ENCODE measurements at places on chromosomes 3 and 15.
A peak's percentile ranks its signal among the peaks of the same experiment; 100 is the strongest.

DNA sequence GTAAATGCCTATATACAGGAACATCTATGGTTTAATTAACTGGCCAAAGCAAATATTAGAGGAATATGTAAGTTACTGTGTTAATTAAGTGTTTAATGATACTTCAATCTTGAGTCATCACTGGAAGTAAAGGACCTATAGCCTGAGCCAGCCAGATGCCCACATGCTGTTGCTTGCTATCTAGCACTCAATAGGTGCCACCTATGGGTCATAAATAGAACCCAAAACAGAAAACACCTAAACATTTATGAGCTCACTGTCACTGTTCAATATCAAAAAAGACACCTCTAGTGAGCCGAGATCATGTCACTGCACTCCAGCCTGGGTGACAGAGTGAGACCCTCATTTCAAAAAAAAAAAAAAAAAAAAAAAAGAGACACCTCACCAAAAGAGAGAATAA lies 48.4 kb upstream of the IP6K2 start:
- no peak overlapping the region for H3K4me3 ChIP-seq
- no peaks in the 10 kb centered on the region for H3K27me3 ChIP-seq
- H3K4me1 ChIP-seq = peaks cover under 1% of the 10 kb centered on the region
- no peak overlapping the region for H3K27ac ChIP-seq

GRCh38 chr3:36823806-36824205 lies 59.5 kb upstream of the DCLK3 start:
- H3K27me3 ChIP-seq = no peaks in the 10 kb centered on the region
- no peak for DNase-seq
- no peak overlapping the region for H3K4me3 ChIP-seq
- H3K4me1 ChIP-seq = no peaks in the 10 kb centered on the region
- peaks cover 9% of the 10 kb centered on the region for H3K36me3 ChIP-seq

- H3K4me3 ChIP-seq = no peak overlapping the region
- peaks cover 27% of the 10 kb centered on the region for H3K4me1 ChIP-seq
- peaks cover 21% of the 10 kb centered on the region for H3K36me3 ChIP-seq
- no peak overlapping the region for H3K27ac ChIP-seq
Measured at GRCh38 chr15:84649706-84650105, 4.4 kb downstream of the WDR73 start.

DNA sequence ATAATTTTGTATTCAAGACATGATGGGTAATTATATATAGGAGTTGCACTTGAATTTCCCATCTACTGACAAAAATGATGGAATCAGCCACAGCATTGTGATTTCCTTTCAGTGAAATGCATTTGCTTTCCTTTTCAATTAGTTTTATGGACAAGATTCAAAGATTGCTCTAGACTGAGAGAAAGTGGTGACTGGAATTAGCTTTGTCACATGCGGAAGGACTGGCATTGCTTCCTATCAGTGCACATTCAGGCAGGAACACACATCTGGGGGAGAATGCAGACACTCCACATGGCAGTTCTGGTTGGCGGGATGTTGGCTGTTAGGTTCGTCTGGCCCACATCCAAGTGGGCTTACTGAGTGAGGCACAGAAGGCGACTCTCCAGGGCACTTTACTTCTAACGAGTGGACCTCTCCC lies 399.3 kb upstream of the RGMA start:
- H3K27ac ChIP-seq = no peak overlapping the region
- no peaks in the 10 kb centered on the region for H3K36me3 ChIP-seq
- no peak for DNase-seq
- no peaks in the 10 kb centered on the region for H3K27me3 ChIP-seq

GRCh38 chr3:30948426-30948825 lies 54.0 kb upstream of the GADL1 start:
- no peaks in the 10 kb centered on the region for H3K27me3 ChIP-seq
- H3K36me3 ChIP-seq = no peaks in the 10 kb centered on the region
- H3K4me3 ChIP-seq = no peak overlapping the region
- H3K27ac ChIP-seq = no peak overlapping the region

DNA sequence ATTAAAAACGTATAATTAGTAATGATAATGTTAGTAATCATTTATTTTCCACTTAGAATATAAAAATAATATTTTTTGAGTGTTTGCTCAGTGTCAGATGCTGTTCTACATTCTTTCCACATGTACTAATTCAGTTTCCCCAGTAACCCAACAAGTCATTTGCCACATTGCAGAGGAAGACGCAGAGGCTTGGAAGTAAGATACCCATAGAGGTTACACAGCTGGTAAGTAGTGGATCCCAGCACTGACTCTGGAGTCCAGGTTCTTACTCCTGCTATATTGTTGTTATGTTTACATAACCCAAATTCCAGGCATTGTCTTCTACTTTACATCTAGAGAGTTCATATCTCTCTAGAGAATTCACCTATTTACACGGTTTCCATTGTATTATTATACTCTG lies 48.2 kb upstream of the MYO5C start:
- H3K4me1 ChIP-seq = no peaks in the 10 kb centered on the region
- H3K27me3 ChIP-seq = no peaks in the 10 kb centered on the region
- no peak overlapping the region for H3K4me3 ChIP-seq
- DNase-seq = no peak
- no peak overlapping the region for H3K27ac ChIP-seq

DNA sequence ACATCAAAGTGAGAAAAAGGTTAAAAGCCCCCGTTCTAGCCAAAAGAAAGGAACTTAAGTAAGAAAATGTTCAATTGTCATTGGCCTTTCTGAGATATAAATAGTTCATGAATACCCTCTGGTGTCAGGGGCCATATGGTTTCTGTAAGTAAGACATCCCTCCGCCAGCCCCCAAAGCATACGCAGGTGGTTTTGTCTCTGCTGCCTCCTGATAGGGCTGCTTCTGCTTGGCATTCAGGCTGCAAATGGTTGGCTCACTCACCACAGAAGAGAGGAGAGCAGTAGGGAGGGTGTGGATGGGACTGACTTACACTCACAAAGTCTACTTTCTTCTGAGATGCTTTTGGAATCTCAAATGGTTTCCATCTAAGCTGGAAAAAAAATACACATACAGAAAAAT lies 29.8 kb downstream of the HGD start:
- H3K27me3 ChIP-seq = no peaks in the 10 kb centered on the region
- no peak overlapping the region for H3K4me3 ChIP-seq
- peaks cover 2% of the 10 kb centered on the region for H3K4me1 ChIP-seq
- no peaks in the 10 kb centered on the region for H3K36me3 ChIP-seq
- DNase-seq = no peak

DNA sequence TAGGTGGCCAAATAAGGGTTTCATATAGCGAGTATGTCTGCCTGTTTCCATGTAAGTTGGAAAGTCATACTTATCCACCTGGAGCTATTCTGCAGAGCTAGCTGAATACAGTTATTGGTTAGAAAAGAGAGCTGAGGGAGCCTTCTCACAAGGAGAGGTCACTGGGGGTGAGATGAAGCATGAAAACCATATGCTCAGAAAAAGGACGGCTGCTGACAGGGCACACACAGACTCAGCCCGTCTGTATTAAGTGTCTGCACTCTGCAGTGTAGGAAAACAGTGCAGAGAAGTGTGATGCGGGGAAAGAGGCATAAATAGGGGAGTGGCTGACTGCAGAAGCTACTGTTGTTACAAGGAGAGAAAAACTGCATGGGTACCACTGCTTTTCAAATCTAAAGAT lies 58.2 kb downstream of the C3orf70 start:
- H3K36me3 ChIP-seq = no peaks in the 10 kb centered on the region
- no peaks in the 10 kb centered on the region for H3K4me1 ChIP-seq
- no peak overlapping the region for H3K4me3 ChIP-seq
- peaks cover 19% of the 10 kb centered on the region for H3K27me3 ChIP-seq
- DNase-seq = no peak

GRCh38 chr15:70486451-70487386 lies 276.6 kb downstream of the UACA start:
- peak overlapping the region; percentile 73 for H3K27ac ChIP-seq
- H3K4me3 ChIP-seq = peak overlapping the region; percentile 15
- H3K36me3 ChIP-seq = no peaks in the 10 kb centered on the region
- peaks cover 52% of the 10 kb centered on the region for H3K27me3 ChIP-seq
- peaks cover 44% of the 10 kb centered on the region for H3K4me1 ChIP-seq

GRCh38 chr3:99402755-99403154 lies 235.6 kb upstream of the COL8A1 start:
- no peaks in the 10 kb centered on the region for H3K4me1 ChIP-seq
- no peak for DNase-seq
- no peak overlapping the region for H3K4me3 ChIP-seq

- H3K4me3 ChIP-seq = no peak overlapping the region
- H3K27me3 ChIP-seq = no peaks in the 10 kb centered on the region
- no peak overlapping the region for H3K27ac ChIP-seq
- H3K36me3 ChIP-seq = peaks cover 9% of the 10 kb centered on the region
Measured at GRCh38 chr3:15875016-15875689, 77.4 kb upstream of the ANKRD28 start.

DNA sequence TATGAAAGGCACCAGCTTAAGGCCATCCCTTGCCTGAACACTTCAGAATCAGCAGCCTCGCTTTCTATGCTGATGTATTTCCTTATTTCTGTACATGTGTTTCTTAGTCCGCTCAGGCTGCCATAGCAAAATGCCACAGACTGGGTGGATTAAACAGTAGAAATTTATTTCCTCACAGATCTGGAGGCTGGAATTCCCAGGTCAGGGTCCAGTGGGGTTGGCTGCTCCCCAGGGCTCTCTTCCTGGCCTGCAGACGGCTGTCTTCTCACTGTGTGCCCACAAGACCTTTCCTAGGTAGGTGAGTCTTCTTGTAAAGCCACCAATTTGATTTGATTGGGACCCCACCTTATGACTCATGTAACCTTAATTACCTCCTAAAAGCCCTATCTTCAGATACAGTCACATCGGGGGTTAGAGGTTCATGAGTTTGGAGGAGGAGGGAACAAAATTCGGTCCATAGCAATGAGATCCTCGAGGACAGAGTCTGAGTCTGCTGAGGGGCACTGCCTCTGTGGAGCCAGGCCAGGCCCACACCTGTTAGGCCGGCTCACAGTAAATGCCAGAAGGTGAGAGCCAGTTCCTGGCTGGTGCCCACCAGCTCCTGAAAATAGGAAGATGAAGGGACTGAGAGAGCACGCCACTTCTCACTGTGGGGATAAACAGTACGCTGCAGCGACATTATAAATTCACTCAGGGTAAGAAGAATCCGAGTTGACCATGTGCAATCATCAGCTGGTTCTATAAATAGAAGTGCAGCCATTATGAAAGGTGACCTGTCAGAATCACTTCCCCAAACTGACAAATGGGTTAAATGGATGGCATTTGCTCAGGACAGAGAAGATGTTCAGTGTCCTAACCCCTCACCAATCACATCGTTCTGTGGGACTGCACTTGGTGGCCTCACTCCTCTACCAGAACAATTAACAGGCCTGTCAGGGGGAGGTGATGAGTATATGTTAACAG lies 41.1 kb downstream of the CTXND1 start:
- peaks cover 28% of the 10 kb centered on the region for H3K27me3 ChIP-seq
- no peaks in the 10 kb centered on the region for H3K4me1 ChIP-seq
- no peaks in the 10 kb centered on the region for H3K36me3 ChIP-seq
- DNase-seq = no peak

- no peaks in the 10 kb centered on the region for H3K4me1 ChIP-seq
- no peaks in the 10 kb centered on the region for H3K36me3 ChIP-seq
- H3K27me3 ChIP-seq = no peaks in the 10 kb centered on the region
- no peak overlapping the region for H3K4me3 ChIP-seq
- no peak overlapping the region for H3K27ac ChIP-seq
Measured at GRCh38 chr3:185089343-185089742, 63.5 kb downstream of the C3orf70 start.

- peaks cover 9% of the 10 kb centered on the region for H3K36me3 ChIP-seq
- no peaks in the 10 kb centered on the region for H3K27me3 ChIP-seq
- no peak overlapping the region for H3K27ac ChIP-seq
Measured at GRCh38 chr3:99809565-99809964, 8.1 kb upstream of the CMSS1 start.

DNA sequence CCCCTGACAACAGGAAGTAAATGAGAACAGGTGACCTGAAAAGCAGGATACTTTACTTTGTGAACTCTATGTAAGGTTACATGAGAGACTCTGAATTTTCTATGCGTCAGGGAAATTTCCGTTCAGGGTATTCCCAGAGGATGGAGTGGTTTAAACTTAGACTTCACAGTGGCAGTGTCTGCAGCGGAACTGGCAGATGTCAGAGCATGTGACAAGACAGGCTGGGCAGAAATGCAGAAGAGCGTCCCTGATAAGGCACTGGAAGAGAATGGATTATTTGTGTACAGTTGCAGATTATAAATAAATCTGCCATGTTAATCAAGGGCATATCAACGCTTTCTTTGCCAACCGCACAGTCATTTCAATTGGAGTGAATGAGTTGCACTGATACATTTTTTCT lies 598.4 kb upstream of the ZNF717 start:
- no peak overlapping the region for H3K27ac ChIP-seq
- H3K27me3 ChIP-seq = no peaks in the 10 kb centered on the region
- no peak for DNase-seq
- no peaks in the 10 kb centered on the region for H3K4me1 ChIP-seq

DNA sequence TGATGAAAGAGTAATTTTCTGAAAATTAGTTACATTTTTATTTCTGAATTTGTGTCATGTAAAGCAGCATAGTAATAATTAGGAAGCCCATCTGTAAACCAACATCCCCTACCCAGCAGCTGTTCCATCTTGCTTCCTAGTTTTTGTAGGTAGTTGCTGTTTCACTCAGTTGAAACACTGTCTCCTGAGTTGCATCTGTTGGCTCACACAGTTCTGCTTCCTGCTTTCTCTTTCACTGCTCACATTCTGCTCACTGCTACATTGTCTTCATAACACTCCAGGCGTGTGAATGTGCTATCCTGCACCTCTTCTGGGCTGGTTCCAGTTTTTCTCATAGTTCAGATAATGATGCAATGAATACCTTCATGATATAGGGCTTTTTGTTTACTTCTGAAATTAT lies 123.4 kb downstream of the EPHB1 start:
- no peaks in the 10 kb centered on the region for H3K4me1 ChIP-seq
- no peak for DNase-seq

- H3K27me3 ChIP-seq = peaks cover 7% of the 10 kb centered on the region
- no peaks in the 10 kb centered on the region for H3K4me1 ChIP-seq
- DNase-seq = no peak
Measured at GRCh38 chr3:140499114-140499757, 178.6 kb upstream of the TRIM42 start.

DNA sequence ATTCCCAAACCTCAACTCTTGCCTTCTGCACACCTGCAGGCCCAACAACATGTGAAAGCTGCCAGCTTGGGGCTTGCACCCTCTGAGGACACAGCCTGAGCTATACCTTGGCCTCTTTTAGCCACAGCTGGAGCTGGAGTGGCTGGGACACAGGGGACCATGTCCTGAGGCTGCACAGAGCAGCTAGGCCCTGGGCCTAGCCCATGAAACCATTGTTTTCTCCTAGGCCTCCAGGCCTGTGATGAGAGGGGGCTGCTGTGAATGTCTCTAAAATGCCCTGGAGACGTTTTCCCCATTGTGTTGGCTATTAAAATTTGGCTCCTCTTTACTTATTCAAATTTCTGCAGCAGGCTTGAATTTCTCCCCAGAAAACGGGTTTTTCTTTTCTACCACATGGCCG lies 7.2 kb downstream of the ZKSCAN7 start:
- H3K36me3 ChIP-seq = peaks cover 89% of the 10 kb centered on the region
- H3K4me3 ChIP-seq = no peak overlapping the region
- no peak overlapping the region for H3K27ac ChIP-seq
- no peak for DNase-seq

DNA sequence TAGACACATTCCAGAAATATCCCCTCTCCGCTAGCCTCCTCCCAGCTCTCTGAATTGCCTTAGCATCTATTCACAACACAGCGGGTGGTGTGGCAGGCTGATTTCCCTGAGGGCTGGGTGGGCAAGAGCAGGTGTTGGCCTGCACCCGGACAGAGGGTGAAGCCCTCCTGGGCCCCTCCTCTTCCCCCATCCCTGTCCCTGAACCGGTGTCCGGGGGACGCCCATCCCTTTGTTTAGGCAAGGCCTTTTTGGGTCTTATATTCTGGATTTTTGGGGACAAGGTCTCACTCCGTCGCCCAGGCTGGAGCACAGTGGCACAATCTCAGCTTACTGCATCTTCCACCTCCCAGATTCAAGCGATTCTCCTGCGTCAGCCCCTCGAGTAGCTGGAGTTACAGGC lies 55.2 kb upstream of the KLHL25 start:
- no peak for DNase-seq
- peaks cover 6% of the 10 kb centered on the region for H3K27me3 ChIP-seq
- H3K27ac ChIP-seq = no peak overlapping the region

Data from activated naive CD8-positive, alpha-beta T cell treated with anti-CD3 and anti-CD28 coated beads for 36 hours (primary cell).